NCI-H187 (cell line): ENCODE measurements at places on chromosomes 4 and X.

DNA sequence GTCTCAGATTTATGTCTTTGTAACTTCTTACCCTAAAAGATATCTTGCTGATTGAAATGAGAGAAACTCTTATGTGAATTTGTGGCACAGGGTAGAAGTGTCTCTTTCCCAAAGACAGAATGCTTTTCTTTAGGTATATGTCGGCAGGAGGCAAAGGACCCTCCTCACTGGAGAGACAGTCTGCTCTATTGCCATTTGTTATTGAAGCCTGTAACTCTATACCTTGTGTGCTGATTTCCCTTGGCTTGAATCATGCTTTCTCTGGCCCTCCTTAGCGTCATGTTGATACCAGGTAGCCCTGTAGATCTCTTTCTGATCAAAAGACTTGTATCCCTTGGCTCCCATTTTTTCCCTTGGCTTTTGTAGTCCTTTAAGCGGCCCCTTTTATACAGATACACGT is 284.3 kb downstream of the CXXC4 start:
- DNase-seq: no peak

- DNase-seq: no peak
Measured at GRCh38 chr4:182137343-182137742, 105.9 kb upstream of the TENM3 start.

GRCh38 chr4:116664198-116664597 is 421.2 kb downstream of the TRAM1L1 start:
- DNase-seq: no peak

DNA sequence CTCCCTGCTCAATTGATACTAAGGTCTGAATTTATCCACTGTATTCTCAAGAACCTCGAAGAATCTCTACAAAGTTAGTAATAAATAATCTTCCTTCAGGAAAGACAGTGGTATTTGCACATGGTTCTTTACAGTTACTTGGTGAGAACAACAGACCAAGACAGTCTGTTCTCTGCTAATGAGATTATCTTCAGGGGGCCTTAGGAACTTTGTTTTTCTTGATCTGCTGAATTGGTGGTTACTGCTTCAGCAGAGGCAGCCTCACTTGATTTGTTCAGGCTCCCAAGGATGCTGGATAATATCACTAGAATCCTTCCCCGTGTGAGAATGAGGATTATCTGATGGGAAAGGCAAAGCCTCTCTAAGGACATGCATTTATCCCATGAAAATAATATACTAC is 64.8 kb downstream of the CBR4 start:
- DNase-seq: no peak

DNA sequence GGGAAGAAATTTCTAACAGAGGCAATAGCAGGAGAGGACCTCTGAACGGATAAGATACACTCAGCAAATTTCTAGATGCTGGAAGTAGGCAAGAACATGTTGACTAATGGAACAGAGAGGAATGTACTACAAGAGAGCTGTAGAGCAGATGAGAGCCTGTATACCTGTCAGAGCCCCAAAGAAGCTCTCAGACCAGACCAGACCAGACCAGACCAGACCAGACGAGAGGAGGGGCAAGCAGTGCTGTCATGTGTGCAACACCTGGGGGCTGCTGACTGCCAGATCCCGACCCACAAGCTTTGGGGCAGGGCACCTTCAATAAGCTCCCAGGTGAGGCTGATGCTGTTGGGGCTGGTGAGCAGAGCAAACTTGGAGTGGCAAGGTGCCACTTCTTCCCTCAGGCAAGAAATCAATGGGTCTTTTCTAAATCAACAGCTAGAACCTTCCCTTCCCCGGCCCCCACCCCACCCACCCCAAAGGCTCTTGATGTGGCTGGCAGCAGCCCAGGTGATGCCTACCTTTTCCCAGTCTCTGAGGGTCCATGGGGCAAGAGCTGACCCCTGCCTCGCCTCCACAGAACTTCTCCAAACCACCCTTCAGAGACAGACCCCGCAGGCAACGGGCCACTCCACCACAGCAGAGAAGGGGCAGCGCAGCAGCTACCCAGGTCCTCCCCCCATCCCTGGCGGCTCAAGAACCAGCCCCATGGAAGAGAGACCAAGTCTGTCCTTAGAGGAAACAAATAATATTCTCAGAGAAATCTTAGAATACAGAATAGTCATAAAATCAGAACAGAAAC is 32.7 kb downstream of the MECP2 start:
- DNase-seq: no peak

- no peak for DNase-seq
Measured at GRCh38 chr4:122614621-122615020, 6.2 kb downstream of the IL21 start.

- no peak for DNase-seq
Measured at GRCh38 chrX:12425496-12425895, 287.2 kb downstream of the FRMPD4 start.

GRCh38 chrX:85977218-85977617 is 70.1 kb downstream of the CHM start:
- no peak for DNase-seq

- DNase-seq: no peak
Measured at GRCh38 chr4:82842593-82842992, 44.0 kb upstream of the SCD5 start.

- DNase-seq: no peak
Measured at GRCh38 chr4:67550451-67550850, 5.1 kb upstream of the CENPC start.

DNA sequence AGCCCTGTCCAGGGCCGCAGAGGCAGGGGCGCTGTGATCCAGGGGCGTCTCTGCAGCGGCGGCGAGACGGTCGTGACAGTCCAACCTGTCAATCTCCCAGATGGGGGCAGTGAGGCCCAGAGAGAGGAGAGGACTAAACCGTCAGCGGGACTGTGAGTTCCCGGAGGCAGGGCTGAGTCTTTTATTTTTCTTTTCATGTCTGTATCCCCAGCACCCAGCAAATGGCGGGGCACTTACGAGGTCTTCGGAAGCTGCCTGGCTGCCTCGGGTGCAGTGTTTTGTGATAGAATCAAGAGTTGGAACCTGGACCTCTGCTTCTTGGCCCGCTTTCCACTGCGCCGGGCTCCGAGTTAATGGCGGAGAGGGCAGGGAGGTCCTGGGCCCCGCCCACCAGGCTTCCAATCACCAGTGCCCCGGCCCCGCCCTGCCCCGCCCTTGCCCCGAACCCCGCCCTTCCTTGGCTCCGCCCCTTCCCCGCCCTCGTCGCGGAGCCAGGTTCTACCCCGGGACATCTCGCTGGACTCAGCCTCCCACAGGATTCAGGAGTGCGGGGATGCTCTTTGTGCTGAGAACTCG is 35.3 kb upstream of the GRPEL1 start:
- DNase-seq: peak; percentile 45

DNA sequence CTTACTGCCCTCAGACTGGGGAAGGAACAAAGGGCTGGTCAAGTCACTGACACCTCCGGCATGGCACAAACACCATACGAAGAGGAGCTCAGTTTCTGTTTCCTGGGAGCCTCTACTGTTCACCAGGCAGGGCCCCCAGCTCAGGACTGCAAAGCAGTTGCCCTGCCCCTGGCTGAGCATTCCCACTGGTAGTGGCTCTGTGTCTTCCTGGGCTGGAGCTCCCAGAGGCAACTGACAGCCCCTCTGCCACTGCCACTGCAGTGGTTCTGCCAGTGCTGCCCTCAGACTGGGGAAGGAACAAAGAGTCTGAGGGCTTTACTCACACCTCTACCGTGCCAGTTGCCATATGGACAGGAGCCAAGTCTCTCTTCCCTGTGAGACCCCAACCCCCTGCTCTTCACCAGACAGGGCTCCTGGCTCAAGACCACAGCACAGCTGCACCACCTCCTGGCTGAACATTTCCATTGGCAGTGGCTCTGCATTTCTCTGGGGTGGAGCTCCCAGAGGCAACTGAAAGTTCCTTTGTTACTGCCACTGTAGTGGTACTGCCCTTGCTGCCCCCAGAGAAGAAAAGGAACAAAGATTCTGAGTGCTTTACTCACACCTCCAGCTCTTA is 67.9 kb downstream of the SMARCA5 start:
- no peak for DNase-seq

DNA sequence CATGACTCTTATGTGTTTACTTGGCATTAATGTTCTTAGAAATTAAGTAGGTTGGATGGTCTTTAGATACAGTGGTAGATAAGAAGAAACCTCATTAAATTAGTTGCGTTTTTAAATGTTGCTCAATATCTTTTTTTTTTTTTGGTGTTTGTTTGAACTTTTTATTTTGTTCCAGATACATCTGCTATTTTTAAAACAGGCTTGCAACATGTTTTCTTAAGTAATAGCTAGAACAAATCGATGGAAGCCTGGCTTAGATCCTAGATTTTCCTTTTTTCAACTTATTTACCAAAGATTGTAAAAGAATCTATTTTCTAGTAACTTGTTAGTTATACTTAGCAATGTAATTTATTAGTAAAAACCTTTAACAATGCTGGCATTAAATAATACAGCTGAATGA is 9.3 kb downstream of the CNKSR2 start:
- no peak for DNase-seq
